ENCODE measurements at places on chromosomes 7 and 10.

DNA sequence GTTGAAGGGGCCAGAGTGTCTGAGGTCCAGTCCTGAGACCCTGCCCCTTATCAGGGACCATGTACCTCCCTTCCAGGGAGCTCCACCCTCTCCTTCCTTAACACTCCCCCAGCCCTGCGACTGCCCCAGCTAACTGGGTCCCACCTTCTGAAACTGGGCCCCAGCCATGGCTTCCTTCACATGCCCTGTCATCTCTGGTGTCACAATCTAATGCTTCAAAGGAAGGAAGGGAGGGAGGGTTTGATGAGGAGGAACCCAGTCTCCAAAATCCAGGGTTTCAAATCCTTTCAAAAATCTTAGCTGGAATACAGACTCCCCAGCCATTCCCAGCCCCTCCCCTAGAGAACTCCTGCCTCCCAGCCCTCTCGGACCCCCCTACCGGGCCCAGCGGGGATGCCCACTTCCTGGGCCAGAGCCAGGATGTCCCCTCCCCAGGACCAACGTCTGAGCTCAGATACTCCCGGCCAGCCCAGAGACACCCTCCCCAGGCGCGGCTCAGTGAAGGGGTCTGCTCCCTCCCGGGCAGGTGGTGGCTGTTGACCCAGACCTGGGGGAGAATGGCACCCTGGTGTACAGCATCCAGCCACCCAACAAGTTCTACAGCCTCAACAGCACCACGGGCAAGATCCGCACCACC, 18.0 kb downstream of the C10orf105 start:
- no peak for DNase-seq

- no peak for DNase-seq
These were observed 12.8 kb downstream of the CREB3L2 start for GRCh38 chr7:137989094-137989493.

DNA sequence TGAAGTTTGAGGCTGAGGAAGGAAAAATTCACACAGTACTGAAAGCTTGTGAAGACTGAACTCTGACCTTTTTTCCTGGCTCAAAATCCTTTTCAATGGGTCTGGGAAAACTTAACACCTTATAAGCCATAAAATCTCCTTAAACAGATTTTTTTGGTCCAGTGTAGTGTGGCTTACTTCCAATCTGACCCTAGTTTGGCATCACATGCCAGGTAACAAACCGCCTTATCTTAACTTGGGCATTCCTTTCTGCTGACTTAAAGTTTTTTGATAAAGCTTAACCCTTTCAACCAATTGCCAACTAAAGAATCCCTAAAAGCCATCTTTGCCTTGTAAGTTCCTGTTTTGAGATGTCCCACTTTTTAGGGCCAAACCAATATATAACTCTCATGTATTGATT, 13.2 kb upstream of the ITPRID1 start:
- DNase-seq: no peak

GRCh38 chr7:49174396-49174795, 250.0 kb downstream of the CDC14C start:
- DNase-seq: no peak

GRCh38 chr10:77782328-77783061, 144.1 kb downstream of the DLG5 start:
- DNase-seq: no peak

DNA sequence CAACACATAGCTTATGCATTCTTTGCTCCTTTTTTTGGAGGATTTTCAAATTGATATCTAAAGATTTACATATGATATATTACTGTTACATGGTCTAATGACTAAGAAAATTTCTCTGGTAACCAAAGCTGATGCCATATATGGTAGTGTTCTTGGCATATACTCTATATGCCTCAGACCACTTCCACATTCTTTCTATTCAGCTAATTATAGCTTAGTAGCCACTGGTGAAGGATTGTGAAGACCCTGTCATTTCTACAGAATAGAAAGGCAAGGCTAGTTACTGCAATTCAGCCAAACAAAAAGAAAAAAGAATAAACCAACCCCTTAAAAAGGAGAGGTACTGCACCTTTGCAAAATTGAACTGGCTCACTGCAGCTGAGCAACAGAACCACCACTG, 3.7 kb downstream of the PURB start:
- DNase-seq: no peak

DNA sequence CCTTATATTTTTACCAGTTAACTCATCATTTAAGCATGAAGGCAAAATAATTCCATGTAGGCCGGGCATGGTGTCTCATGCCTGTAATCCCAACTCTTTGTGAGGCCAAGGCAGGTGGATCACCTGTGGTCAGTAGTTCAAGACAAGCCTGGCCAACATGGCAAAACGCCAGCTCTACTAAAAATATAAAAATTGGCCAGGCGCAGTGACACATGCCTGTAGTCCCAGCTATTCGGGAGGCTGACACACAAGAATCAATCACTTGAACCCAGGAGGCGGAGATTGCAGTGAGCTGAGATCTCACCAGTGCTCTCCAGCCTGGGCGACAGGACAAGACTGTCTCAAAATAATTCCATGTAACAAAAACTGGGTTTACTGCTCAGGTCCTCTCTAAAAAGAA, 18.3 kb downstream of the HNRNPA2B1 start:
- no peak for DNase-seq

DNA sequence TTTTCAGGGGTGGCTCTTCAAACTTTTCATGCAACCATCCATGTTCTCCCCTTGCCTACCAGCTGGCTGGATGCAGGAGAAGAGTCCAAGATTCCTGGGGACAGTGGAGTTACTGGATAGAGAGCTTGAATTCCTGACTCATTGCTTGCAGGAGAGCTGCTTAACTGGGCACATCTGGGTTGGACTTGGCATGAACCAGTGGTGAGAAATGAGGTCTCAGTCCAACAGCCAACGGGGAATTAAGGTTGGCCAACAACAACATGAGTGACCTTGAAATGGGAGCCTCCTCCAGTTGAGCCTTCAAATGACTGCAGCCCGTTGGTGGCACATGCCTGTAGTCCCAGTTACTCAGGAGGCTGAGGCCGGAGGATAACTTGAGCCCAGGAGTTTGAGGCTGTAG, 58.1 kb upstream of the OPN4 start:
- no peak for DNase-seq

DNA sequence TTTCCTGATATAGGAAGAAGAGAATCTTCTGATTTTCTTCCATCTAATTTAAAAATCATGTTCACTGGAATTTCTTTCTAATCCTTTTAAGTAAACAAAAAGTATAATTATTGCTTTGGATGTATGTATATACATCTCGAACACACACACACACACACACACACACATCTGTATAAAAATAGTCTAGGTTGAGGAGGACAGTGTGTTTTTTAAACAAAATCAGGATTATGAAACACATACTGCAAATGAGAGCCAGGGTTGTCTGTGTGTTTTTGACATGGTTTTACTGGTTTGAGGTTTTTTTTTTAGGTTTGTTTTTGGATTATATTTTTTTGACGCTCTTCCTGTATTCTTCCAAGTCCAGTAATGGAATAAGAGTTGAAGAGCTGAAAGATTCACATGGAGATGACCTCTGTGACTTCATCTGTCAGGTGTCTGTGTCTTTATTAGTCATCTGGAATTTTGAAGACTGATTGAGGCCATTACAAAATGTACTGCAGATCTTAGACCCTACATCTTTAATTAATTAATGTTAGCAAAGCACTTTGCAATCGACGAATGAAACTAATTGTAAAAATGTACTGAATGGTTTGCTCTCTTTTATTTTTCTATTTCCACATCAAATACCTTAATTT, 237.1 kb downstream of the SUGCT start:
- no peak for DNase-seq

- no peak for DNase-seq
These were observed 1.6 kb upstream of the MARVELD1 start for GRCh38 chr10:97711640-97712572.

DNA sequence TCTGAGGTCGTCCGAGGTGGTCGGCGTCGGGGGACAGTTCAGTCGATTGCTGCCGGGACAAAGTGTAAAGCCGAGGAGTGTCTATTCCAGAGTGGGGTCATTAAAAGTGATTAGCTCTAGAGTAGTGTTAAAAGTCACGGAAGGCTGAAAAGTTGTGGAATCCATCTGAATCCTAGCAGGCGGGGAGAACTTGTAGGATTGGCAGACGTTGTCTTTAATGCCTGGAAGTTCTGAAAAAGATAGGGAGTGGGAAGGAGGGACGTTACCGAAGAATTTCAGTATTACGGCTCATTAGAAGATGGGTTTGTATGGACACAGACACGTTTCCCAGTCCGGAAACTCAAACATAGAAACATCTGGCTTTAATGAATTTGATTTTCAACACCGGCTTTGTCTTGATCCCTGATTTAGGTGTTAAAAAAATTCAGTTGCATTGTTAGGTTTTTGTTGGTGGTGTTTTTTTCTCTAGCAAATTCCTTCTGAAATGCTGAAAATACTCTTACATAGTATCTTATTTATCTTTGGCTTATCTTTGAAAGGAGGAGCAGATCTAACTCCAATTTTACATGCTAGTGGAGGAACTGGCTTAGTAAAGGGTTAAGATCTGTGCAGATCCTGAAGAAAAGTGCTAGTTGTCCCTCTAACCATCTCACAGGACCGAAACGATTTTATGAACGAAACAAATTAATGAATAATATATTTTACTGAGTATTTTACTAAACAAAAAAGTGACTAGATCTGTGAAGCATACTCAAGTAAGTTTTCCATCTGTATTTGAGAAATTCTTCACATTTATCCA, 900 bp downstream of the MKLN1 start:
- no peak for DNase-seq

DNA sequence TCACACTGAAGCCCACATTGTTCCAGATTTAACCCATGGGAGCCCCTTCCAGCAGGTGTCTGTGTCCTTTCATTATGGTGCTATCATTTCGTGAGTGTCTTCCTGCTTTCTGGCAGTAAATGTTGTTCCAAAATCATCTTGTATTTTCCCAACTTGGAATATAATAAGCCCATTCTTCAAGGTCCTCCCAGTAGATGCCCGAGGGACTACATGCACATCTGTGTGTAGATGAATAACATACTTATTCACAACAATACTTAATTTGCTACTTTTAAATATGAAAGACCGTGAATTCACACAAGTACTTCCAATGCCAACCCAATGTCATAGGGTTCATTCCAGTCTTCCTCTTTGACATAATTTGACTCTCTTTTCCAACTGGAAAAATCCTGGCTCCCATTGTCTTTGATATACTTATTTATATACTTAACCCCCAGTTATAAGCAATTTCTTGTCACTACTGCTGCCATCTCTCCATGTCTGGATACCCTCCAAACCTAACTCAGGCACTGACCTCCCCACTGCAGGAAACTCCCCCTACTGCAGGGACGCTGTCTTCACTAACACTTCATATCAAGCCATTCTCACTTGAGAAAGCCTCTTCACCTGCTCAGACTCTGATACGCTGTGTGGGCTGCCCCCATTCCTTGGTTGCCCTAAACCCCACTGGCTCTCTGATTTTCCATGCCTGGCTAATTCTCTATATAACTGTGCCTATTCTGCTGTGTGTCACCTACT, 1119.2 kb downstream of the CNTNAP2 start:
- no peak for DNase-seq

GRCh38 chr10:10788761-10789160, 228.9 kb upstream of the CELF2 start:
- DNase-seq: no peak

- no peak for DNase-seq
These were observed 103.0 kb downstream of the DOCK4 start for GRCh38 chr7:112103246-112103645.

DNA sequence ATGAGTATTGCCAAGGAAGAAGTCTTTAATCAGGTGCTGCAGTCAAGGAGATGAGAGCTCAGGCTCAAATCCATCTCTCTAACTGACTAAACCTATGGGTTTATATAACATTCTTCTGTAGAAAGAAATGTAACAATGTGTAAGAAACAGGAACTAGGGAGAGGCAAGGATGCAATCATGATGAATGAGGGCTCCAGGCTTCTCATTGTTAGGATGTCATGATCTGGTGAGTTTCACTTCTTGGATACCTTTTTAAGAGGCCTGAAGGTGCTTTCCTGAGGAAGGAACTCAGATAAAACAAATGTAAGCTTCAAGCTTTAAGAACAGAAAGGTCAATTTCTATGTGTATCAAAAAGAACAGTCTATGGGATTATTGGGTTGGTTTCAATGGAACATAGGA, 30.8 kb upstream of the SCIN start:
- DNase-seq: no peak

DNA sequence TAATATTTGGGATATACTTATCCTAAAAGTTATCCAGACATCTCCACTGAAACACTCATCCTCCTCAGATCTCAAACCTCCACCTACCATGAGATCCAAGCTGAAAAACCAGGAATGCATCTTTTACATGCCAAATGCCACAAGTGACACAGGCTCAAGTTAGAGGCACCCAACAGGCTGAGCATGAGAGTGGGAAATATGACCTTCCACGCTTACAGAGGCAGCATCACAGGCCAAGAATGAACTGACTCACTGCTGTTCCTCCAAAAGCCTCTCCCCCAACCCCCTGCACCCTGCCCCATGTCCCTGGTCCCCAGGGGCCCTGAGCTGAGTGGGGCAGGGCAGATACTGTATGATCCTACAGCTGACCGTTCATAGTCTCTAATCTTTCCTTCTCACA, 4.8 kb upstream of the MTPAP start:
- DNase-seq: no peak

GRCh38 chr7:45401155-45401554, 173.0 kb upstream of the ADCY1 start:
- no peak for DNase-seq

DNA sequence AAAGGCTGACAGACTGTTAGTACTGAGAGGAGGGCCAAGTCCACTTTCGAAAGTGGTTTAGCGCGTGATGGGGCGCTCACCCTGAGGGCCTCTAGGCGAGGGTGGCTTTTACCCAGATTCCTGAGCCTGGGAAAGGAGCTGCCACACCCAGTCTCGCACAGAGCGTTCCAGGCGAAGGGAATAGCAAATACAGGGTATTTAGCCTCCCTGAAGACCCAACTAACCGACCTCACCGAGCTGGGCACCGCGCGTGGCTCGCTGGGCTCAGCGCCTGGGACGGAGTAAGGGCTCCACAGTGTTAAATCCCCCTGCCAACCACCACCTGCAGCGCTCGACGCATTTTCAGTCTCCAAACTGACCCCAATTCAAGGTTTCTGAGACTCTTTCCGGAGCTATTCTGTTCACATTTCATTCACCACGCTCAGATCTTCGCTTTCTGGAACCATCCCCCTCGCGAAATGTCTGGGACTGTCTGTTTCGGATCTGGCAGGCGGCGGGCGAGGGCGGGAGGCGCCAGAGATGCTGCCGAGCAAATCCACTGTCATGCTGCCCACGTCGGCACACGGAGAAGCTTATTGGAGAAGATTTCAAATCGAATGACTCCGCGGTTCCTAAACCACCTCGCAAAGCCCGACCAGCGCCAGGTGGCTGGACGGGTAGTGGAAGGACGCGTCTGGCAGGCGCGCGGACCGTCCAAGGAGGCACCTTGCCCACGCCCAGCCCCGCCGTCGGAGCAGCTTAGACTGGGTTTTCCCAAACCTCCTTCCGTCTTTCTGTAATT, 1.4 kb upstream of the OSBPL3 start:
- peak; percentile 44 for DNase-seq

DNA sequence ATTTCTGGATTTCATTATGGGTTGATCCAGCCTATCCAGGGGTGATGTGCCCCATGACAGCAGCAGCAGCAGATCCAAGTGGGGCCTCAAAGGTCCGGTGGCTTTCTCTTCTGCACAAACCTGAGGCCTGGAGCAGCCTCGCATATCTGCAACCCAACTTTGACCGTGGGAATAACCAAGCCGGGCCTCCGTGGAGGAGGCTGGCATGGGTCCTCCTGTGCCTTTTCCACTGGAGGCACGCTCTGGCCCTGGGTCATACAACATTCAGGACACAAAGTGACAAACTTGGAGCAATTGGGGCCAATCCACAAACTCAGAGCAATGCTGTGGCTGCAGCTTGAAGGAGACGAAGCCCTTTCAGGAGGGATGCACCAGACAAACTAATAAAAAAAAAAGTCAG, 330.0 kb upstream of the MKI67 start:
- DNase-seq: no peak
